ENCODE measurements at places on chromosomes 11 and 22.

DNA sequence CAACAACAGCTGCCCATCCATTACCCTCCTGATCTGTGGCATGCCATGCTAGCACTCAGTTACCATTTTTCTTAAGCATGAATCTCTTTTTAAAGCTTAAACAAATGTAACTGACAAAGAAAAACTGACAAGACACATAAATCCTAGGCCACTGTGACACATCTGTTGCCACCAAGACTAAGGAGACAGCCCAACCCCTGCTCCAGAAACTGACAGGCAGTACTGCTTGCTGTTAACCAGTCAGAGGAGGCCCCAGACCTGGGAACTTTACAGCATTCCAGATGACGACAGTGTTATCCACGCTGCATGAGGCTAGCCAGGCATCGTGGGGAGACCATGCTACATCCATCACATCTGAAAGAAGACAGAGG, 33.8 kb downstream of the HIRA start:
- no peak for DNase-seq

GRCh38 chr11:69648679-69649575, 8.0 kb downstream of the CCND1 start:
- no peak for DNase-seq

- no peak for DNase-seq
Measured at GRCh38 chr11:4093519-4094347, 866 bp upstream of the RRM1 start.

GRCh38 chr11:120682866-120683265, 171.3 kb downstream of the GRIK4 start:
- no peak for DNase-seq

GRCh38 chr11:3036419-3036818, 20.8 kb downstream of the CARS1 start:
- no peak for DNase-seq

GRCh38 chr11:76801225-76801624, 18.1 kb downstream of the TSKU start:
- DNase-seq = no peak

DNA sequence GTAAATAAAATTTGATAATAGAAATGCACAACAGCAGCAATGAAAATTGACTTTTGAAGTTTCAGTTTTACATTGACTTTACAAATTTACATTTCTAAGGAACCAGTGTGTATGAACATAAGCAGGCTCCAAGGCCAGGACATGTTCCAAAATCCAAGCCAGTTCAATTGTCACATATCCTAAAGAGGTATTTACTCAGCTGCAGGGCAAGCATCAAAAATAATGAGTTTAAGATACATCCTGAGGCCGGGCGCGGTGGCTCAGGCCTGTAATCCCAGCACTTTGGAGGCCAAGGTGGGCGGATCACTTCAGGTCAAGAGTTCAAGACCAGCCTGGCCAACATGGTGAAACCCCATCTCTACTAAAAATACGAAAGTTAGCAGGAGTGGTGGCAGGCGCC, 39.0 kb upstream of the AKIP1 start:
- DNase-seq = no peak

GRCh38 chr11:134200688-134201087, 23.1 kb downstream of the NCAPD3 start:
- no peak for DNase-seq

- DNase-seq = no peak
Measured at GRCh38 chr22:45904236-45904635, 72.7 kb downstream of the WNT7B start.

DNA sequence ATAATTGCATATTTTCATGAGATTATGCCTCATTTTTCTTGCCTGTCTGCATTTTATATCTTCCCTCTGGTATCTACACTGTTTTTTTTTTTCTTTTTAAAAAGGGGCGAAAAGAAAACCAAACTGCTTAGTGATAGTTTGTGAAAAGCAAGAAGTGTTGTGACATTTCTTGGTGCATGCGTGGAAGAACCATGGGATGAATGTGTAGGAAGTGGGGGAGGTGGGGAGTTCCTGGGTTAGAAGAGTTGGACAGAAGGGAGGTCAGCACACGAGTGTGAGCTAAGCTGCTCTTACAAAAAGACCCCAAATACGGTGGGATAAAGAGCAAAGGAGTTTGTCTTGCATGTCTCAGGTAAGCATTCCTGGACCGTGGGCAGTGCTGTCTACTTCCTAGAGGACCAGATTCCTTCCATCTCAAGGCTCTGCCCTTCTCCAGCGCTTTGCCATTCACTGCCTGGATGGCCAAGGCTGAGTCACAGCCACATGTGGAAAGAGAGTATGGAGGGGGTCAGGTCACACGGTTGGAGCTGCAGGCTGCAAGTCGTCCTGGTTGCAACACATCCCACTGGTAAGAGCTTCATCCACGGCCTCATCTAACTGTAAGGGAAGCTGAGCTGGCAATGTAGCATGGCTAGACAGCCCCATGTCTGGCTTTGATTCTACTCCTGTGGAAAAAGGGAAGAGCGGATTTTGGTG, 300.6 kb downstream of the DDX10 start:
- DNase-seq = no peak

- no peak for DNase-seq
Measured at GRCh38 chr11:19506816-19507486, 205.7 kb upstream of the NAV2 start.

DNA sequence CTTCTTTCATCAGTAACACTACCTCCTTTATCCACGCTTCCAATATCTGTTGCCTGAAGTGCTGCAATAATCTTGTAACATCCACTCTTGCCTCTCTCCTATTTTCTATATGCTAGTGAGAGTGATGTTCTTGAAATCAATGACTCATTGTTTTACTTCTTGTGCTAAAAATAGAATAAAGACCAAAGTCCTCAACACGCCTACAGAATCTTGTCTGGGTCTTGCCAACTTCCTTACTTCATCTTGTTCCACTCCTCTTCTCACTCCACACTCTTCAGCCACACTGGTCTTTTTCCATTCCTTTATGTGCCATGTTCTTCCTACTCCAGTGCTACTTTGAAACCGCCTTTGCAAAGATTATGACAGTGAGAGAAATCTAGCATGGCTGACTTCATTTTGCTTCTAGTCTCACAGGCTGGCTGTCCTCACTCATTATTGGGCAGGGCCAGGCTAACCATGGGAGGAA, 136.4 kb downstream of the CCDC81 start:
- DNase-seq = no peak

DNA sequence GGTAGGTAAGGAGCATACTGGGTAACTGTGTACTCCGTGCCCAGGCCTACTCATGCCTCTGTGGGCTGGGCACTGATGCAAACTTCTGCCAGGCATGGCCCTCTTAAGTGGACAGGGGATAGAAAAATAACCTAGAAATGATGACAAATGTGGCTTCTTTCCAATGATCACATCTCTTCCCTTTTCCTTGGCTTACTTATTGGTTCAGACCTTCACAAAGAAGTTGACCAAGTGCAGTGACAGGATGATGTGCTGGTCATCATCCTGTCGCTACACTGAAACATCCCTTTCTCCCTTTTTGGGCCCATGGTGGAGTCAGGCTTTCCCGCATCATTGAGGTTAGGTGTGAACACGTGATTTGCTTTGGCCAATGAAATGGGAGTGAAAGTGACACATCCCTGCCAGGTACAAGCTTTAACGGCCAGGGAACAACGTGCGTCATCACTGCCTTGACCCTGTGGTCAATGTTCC, 31.8 kb upstream of the APOBEC3A start:
- no peak for DNase-seq

DNA sequence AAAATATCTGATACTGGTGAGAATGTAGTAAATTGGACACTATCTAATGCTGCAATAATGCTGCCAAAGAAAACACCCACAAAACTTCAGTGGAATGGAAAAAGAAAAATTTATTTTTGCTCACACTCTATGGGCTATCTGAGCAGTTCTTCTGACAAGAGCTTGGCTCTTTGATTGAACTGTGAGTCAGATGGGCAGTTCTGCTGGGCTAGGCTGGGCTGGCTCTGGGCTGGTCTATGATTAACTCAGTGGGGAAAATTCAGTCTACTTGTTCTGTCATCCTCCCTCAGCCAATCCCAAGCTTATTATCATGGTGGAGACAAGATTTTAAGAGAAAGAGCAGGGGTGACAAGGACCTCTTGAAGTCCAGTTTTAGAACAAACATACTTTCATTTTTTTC, 1404.8 kb downstream of the LRRC4C start:
- no peak for DNase-seq

GRCh38 chr11:95660038-95660437, 129.5 kb downstream of the FAM76B start:
- DNase-seq = no peak

DNA sequence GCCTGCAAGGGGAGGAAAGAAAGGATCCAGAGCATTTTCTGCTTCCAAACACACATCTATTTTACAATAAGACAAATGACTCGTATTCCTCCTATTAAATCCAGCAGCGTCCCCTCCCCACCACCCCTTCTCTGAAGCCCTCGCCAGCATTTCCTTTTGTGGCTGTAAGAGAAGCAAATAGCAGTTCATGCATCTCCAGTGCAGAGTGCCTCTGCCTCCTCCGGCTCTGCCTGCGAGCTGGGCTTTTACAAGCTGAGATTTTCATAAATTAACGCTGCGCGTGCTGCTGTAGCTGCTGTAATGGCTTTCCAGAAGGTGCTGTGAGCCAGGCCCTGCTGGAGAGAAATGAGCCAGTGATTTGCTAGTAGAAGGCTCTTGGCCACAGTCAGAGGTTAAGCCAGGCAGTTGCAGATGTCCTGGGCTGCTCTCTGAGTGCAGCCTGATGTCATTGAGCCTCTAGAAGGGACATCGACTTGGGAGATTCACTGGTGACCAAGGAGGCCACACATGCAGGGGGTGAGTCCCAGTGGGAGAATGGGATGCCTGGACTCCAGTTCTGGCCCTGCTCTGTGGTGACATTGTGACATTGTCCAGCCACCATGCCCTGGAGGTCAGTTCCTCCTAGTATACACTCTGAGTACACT, 134.5 kb upstream of the NAV2 start:
- DNase-seq = no peak

- peak; percentile 34 for DNase-seq
Measured at GRCh38 chr22:45504373-45505341, 2.0 kb downstream of the FBLN1 start.
